ENCODE measurements at places on chromosomes 5 and 9.

DNA sequence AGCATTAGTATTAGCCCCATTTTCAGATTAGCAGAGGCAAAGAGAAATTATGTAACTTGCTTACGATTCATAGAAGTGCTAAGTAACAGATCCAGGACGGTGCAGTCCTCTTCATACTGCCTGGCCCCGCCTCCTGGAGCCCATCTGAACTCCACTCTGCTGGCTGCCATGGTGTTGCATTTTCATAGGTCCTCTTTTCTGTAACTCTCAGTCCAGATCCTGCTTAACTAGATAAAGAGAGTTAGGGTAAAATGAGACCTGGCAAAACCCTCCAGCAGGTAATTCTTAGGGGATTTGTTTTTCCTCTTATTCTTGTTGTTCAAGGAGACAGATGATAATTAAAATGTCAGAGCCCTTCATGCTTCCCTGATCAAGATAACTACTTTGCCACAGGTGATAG, 135.1 kb upstream of the EFNA5 start:
- peaks cover 11% of the 10 kb centered on the region for H3K27me3 ChIP-seq
- peaks cover 11% of the 10 kb centered on the region for H3K4me1 ChIP-seq
- H3K27ac ChIP-seq, result no peak overlapping the region
- DNase-seq, result no peak
- no peak overlapping the region for H3K4me3 ChIP-seq

- no peaks in the 10 kb centered on the region for H3K36me3 ChIP-seq
- no peak for DNase-seq
- no peak overlapping the region for H3K4me3 ChIP-seq
- no peak overlapping the region for H3K27ac ChIP-seq
Measured at GRCh38 chr5:116365006-116365496, 209.6 kb downstream of the SEMA6A start.

DNA sequence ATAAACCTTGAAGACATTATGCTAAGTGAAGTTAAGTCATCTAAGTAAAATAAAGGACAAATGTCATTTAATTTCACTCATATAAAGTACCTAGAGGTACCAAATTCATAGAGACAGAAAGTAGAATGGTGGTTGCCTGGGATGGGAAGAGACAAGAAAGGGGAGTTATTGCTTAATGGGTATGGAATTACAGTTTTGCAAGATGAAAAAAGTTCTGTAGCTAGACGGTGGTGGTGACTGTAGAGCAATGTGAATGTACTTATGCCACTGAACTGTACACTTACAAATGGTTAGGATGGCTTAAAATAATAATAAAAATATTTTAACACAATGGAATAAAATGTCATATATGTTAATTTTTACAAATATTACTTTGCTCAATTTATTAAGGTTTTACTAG, 128.0 kb downstream of the MPDZ start:
- no peaks in the 10 kb centered on the region for H3K27me3 ChIP-seq
- H3K4me1 ChIP-seq, result no peaks in the 10 kb centered on the region
- H3K4me3 ChIP-seq, result no peak overlapping the region
- no peak overlapping the region for H3K27ac ChIP-seq
- peaks cover 22% of the 10 kb centered on the region for H3K36me3 ChIP-seq
- DNase-seq, result no peak

GRCh38 chr5:169861934-169862333, 118.4 kb downstream of the INSYN2B start:
- DNase-seq, result no peak
- no peaks in the 10 kb centered on the region for H3K36me3 ChIP-seq
- peaks cover 32% of the 10 kb centered on the region for H3K27me3 ChIP-seq
- no peak overlapping the region for H3K27ac ChIP-seq

DNA sequence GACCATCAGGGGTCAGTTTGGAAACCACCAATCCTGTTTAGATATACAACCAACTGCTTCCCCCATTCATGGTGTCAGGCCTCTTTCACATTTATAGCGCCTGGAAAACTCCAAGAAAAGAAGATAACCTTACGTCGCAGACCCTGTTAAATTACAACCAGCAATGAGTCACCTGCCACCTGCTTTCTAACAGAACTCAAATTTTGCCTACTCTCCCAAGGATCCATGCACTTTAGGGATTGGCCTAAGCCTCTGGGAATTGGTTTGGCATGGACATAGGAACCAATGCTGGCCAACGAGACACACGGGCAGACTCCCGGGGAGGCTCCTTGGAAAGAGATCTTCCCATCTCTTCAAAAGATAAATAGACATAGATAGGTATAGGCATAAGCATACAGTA, 87.0 kb downstream of the FEM1C start:
- peak overlapping the region; percentile 82 for H3K27ac ChIP-seq
- H3K4me1 ChIP-seq, result peaks cover 1% of the 10 kb centered on the region
- DNase-seq, result no peak
- no peak overlapping the region for H3K4me3 ChIP-seq
- no peaks in the 10 kb centered on the region for H3K36me3 ChIP-seq
- H3K27me3 ChIP-seq, result peaks cover 2% of the 10 kb centered on the region

DNA sequence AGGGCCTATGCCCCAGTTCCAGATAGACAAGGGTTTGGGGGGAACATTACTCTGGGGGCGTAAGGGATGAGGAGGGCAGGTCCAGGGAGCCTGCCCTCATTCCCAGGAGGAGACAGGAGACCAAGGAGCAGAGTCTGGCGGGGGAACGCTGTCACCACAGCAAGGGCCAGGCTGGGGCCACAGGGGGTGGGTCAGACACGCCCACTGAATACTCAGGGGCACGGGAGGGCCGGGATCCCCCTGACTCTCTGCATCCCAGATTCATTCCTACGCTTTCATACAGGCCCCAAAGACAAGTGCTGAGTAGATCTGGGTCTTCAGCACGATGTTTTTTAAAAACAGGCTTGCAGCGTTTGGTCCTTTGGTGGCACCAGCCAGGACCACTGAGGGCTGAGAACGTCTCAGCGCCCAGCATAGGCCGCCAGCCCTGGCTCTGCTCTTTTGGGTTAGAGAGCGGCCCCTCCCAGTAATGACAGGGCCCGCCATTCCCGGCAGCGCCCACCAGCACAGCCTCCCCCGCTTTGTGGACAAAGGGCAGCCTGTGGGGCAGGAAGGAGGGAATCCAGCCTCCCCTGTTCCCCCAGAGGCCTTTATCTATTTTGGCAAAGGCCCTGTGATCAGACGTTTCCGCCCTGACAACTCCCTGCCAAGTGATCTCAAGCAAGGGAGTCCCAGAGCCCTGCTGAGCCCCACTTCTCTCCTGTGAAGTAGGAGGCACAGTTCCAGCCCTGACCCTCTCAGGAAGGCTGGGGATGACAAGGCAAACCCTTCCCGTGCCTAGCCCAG, 24.9 kb downstream of the NEK6 start:
- DNase-seq, result no peak
- no peak overlapping the region for H3K27ac ChIP-seq

DNA sequence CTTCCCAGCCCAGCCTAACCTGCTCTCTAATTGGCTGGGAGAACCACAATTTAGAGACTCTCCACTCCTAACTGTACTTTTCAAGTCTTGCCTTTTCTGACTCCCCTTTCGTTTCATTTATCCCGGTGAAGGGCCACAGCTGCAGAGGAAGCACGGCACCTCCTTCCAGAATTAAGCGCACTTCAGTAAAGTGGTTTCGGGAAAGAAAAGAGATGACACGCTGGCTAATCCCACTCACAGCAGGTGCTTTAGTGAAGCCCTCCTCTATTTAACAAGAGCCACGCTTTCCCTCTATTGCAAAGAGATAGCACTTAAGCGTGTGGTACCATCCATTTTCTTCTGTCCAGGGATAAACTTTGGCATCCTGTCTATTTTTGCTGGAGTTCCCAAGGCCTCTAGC, 4.8 kb downstream of the DNAH5 start:
- H3K27me3 ChIP-seq, result peaks cover 46% of the 10 kb centered on the region
- peaks cover 17% of the 10 kb centered on the region for H3K4me1 ChIP-seq
- DNase-seq, result no peak
- no peak overlapping the region for H3K27ac ChIP-seq

DNA sequence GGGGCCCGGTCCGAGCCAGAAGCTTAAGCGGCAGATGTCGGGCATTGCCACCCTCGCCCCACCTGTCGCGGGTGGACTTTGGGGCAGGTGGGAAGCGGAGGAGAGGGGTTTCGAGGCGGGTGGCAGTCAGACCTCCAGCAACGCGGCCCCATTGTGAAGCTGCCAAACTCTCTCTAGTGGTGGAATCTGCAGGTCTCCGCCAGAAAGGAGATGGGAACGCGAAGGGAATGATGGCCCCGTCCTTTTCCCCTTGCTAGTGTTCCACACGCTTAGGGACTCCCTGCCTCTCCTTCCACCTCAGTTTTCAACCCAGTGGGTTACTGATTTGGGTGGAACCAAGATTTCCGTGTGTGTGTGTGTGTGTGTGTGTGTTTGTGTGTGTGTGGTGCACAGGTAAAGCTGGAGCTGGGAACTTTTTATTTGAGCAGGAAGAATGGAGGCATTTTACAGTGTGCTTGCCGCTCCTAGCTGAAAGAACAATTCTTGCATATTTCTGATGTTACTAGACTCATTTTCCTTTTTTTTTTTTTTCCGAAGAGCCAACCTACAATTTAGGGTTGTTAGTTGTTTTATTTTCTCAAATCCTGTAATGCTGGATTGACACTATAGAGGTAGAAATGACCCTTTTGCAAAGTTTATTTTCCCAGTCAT, 1.3 kb downstream of the MACIR start:
- peak overlapping the region; percentile 87 for H3K4me3 ChIP-seq
- DNase-seq, result no peak
- H3K27me3 ChIP-seq, result no peaks in the 10 kb centered on the region

GRCh38 chr5:177455036-177455660, 8.5 kb downstream of the PRR7 start:
- H3K4me1 ChIP-seq, result peaks cover 10% of the 10 kb centered on the region
- peaks cover 8% of the 10 kb centered on the region for H3K36me3 ChIP-seq
- DNase-seq, result peak; percentile 94
- peak overlapping the region; percentile 84 for H3K27ac ChIP-seq
- H3K27me3 ChIP-seq, result no peaks in the 10 kb centered on the region
- peak overlapping the region; percentile 78 for H3K4me3 ChIP-seq

DNA sequence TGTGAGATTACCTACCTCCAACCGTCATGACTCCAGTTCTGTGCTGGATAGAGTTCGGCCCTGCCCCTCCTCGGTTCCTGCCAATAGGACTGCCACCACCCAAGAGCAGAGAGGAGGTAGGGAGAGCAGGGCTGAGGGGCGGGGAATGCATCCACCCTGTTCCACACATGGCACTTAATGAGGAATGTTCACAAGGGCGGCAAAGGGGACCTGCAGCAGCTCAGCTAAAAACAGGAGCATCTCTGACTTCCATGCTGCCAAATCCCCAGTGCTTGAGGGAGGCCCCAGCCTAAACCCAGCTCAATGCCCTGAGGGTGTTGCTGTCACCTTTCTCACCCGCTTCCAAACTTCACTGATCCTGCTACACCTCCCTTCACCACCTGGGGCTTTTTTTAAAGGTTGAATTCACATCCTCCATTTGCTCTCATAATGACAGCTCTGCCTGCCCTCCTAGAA, 7.8 kb upstream of the DELE1 start:
- no peak overlapping the region for H3K4me3 ChIP-seq
- peaks cover 2% of the 10 kb centered on the region for H3K4me1 ChIP-seq
- no peaks in the 10 kb centered on the region for H3K36me3 ChIP-seq
- peaks cover 50% of the 10 kb centered on the region for H3K27me3 ChIP-seq
- no peak for DNase-seq

GRCh38 chr5:180720486-180720885, 19.4 kb downstream of the OR2Y1 start:
- no peak overlapping the region for H3K4me3 ChIP-seq
- H3K27ac ChIP-seq, result no peak overlapping the region
- no peaks in the 10 kb centered on the region for H3K4me1 ChIP-seq
- no peak for DNase-seq

DNA sequence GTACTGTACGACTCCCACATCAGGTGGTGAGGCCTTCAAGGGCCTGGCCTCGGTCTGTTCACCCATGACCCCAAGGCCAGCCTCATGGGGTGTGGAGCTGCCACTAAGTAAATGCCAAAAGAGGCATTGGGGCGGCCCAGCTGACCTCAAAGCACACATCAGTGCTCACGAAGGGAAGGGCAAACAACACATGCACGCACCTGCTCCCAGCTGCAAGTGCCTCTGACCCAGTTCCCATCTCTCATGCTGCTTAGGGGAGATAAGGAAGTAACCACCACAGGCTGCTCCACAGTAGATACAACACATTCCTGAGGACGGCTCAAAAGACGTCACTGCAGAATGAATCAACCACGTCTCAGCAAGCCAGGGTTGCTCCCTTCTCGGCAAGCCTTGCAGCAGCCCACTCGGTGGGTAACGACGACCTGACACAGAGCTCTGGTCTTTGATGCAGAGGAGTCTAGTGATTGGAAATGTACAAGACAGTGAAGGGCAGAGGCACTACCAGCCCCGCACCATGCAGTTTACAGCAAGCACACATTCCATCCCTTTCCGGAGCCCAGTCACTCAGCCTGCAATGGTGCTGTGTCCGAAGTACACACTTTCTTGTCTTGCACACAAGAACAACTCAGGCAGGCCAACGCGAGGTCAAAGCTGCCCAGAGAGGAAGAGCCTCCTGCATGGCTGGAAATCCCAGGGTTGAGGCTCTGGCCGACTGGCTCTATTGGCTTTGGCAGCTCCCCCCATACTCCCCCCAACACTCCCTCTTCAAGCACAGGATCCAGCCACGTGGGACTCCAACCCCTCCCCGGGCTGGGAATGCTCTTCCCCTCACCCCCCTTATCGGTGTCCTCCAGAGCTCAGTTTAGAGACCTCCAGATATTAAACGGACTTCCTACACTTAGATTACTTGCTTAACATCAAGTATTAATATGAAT, 31.8 kb downstream of the FABP6 start:
- H3K27me3 ChIP-seq, result no peaks in the 10 kb centered on the region
- peaks cover 34% of the 10 kb centered on the region for H3K4me1 ChIP-seq
- peak overlapping the region; percentile 96 for H3K27ac ChIP-seq
- peak; percentile 43 for DNase-seq
- H3K36me3 ChIP-seq, result peaks cover 16% of the 10 kb centered on the region

GRCh38 chr5:1507014-1507375, 16.8 kb downstream of the LPCAT1 start:
- DNase-seq, result no peak
- peaks cover 4% of the 10 kb centered on the region for H3K36me3 ChIP-seq
- H3K27ac ChIP-seq, result peak overlapping the region; percentile 56
- H3K4me1 ChIP-seq, result no peaks in the 10 kb centered on the region
- H3K4me3 ChIP-seq, result no peak overlapping the region

- no peak for DNase-seq
- no peaks in the 10 kb centered on the region for H3K4me1 ChIP-seq
- no peak overlapping the region for H3K27ac ChIP-seq
Measured at GRCh38 chr9:68595868-68596267, 55.2 kb upstream of the TMEM252 start.

Measured in progenitor cell of endocrine pancreas (in vitro differentiated cells).